ENCODE measurements at places on chromosomes 2 and 18.

DNA sequence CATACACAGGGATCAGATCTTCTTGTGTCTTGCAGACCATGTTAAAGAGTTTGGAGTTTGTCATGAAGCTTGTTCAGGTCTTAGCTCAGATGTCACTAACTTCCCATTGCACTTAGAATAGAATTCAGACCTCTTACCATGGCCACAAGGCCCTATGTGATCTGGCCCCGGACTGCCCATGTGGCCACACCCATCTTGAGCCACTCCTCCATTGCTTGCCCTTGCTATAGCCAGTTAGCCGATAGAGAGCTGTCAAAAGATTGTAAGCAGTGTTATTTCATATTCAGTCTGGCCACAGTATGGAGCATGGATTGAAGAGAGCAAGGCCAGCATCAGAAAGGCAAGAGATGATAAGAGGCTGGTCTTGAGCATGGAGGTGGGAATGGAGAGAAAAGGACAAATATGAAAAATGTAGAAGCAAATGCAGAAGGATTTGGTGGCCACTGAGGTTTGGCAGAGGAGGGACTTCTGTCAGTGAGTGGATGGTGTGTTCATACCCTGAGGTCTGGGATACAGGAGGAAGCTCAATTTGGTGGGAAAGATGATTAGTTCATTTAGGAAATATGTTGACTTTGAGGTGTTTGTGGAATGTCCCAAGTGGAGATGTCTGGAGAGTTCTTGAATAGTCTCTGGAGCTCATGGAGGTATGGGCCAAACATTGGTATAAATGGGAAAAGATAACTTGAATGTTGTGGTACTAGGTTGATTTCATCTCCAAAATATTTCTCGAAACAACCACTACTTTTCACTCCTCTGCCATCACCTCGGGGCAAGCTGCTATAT, 10.6 kb downstream of the DGUOK start:
- no peak for DNase-seq

- no peak for DNase-seq
Measured at GRCh38 chr2:184041077-184041476, 557.3 kb upstream of the ZNF804A start.

DNA sequence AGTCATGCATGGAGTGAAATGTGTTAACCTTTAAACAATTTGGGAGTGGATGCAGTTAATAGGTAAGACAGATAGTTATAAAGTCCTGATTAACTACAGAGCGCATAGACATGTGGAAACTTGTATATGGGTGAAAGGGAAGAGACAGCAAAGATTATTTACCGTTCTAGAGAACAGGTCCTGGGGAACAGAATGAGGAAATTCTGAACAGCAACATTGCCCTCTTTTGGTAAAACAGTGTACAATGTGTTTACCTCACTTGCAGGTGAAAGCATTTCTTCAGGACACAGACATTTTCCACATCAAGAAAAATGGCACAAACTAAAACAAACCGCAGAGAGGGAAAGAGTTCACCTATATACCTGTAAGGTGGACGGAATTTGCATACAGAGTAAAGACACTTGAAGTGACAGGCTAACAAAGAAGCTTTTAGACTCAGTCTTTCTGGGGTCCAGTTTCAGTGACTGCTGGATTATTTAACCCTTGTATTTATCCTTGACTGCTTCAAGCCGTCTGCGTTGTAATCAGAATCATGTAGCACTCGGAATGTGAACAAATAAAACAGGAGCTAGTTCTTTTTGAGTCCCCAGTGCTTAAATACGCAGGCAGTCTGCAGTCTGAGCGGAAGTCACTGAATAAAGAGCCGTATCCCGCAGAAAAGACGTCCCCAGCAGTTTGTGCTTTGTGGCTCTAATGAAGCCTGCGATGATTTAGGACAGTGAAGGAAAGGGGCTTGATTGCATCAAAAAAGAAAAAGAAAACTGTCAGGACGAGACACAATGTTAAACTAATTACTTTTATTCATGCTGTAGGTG, 364.8 kb upstream of the GALNT5 start:
- peak; percentile 53 for DNase-seq

DNA sequence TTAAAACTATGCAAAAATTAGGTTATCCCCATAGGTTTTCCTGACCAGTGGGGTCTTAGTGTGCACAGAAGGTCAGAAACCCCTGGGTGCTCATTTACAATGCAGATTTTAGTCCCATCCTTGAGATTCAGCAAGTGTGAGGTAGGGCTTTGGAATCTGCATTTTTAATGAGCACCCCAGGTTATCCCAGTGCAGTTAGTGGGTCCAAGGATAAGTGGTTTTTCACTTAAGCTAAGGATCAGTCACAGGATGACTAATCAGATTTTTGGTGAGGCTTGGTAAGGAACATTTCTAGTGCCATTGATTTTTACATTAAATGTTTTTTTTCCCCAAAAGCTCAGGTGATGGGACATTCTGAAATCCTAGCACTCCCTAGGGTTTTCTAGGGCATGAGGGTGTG, 50.7 kb upstream of the MGAT5 start:
- DNase-seq, result peak; percentile 24

- no peak for DNase-seq
Measured at GRCh38 chr18:65017372-65017760, 733.4 kb upstream of the CDH7 start.

- no peak for DNase-seq
Measured at GRCh38 chr2:195307751-195308150, 349.3 kb upstream of the SLC39A10 start.

DNA sequence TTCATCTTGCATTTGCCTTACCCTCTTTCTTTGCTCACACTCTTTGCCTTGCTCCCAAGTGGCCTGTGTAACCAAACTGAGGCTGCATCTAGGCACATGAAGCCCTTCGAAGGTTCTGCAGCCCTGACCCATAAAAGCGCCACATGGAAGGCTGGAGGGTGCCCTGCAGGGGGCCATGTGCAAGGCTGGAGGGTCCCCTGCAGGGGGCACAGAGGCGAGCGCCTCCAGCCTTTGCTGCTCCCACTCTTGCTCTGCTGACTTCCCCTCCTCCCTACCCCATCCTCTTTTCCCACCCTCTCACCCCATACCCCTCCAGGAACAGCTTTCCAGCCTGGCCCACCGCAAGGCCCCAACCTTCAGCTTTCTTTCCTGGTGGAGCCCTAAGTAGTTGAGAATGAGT, 317.3 kb downstream of the CELF4 start:
- no peak for DNase-seq

GRCh38 chr18:52667463-52668065, 327.6 kb downstream of the DCC start:
- DNase-seq, result no peak

DNA sequence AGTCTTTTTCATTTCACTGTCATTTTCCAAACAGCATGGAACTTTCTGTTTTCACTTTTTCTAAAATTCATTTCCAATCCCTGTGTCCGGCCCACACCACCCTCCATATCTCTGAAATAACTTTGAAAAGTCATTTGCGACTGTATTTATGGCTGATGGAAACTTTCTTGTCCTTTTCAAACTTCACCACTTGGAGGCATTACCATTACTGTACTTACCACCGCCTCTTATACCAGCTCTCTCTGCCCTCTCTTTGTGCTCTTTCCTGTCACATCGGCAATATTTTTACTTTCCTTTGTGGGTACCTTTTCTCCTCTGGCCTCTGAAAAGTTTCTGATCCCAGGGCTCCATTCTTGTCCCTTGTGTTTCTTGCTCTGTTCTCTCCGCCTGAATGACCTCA, 39.5 kb upstream of the IL1RL1 start:
- DNase-seq, result peak; percentile 17

- DNase-seq, result no peak
Measured at GRCh38 chr2:58508006-58508405, 266.9 kb upstream of the FANCL start.
